Hematopoietic multipotent progenitor cell treated with erythropoietin and hydrocortisone succinate and interleukin-3 and kit ligand, for 15 days (in vitro differentiated cells): ENCODE measurements at places on chromosomes 3 and 15.

GRCh38 chr3:90136456-90137191 is 1029.2 kb downstream of the EPHA3 start:
- DNase-seq = no peak

GRCh38 chr3:195906865-195907683 is 1.3 kb downstream of the TNK2 start:
- DNase-seq = peak; percentile 51

DNA sequence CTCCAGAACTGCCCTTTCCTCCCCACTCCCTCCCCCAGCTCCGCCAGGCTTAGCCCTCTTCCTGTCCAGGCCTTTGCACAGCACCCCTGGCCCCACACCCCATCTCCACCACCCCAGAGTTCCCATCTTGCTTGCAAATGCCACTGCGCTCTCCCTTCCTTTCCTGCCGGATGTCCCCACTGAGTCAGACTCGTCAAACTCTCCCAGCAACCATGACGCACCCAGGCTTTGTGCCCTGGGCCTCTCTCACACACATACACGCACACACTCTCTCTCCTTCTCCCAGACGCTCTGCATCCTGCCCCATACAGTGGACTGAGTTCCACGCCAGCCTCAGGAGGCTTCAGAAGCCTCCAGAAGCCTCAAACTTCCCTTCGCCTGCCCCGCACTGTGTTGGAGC is 2.8 kb upstream of the CCDC9B start:
- DNase-seq = no peak

DNA sequence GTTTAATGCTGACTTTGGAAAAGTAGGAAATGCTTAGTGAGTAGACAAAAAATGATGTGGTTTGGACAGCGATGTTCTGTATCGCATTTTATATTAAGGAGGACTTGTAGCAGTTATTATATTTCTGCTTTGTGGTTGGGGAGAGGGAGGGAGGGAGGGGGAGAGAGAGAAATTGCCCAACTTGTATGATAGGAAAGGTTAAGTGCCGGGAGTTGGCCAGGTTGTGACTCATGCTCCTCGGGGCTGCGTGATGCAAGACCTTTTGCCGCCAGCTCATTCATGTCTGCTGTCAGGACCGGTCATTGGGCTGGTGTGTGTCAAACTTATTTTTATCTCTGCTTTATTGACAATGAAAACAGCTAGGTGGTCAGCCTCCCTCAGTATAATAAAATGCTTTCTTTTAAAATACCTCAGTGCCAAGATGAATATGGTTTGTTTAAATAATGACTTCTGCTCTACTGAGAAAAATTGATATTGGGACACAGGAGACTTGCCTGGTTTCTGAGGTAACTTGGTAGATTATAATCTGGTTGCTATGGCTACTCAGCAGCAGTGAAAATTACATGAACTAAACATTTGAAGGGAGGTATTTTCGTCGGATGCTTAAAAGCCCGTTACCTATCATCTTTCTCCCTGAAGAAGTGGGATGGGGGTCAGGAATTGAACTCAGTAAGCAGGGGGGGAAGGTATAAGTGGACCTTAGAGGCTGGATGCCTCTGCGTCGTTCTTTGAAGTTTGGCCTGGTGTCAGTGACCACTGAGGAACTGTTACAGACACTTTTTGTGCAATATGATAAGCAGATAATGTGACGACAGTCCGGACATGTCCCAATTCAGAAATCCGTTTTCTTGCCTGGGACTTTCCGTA is 90.7 kb downstream of the FNDC3B start:
- DNase-seq = peak; percentile 45
